ENCODE measurements at places on chromosomes 7 and 10. TPM values are rescaled to one million over a fixed set of nuclear protein-coding genes. Genes with fewer than 3 reads are reported as not detected.

ZNF282 gene
- total RNA-seq, result 16.7 TPM

SYT15 gene
- under 0.01 TPM for total RNA-seq

LRRTM3 gene
- not detected for total RNA-seq

FGFR2 gene
- 0.17 TPM for total RNA-seq

IFIT1 gene
- total RNA-seq, result 25.8 TPM

OR2A12 gene
- total RNA-seq, result not detected

CRCP gene
- 27.7 TPM for total RNA-seq

NXPH1 gene
- total RNA-seq, result not detected

ABLIM1 gene
- total RNA-seq, result 4.9 TPM

C7orf25 gene
- 8.8 TPM for total RNA-seq

VAX1 gene
- total RNA-seq, result not detected

INTS1 gene
- 22.9 TPM for total RNA-seq

SYPL1 gene
- 54.4 TPM for total RNA-seq

SFTPA1 gene
- total RNA-seq, result not detected

SPAG6 gene
- under 0.01 TPM for total RNA-seq

AMPH gene
- total RNA-seq, result 3.6 TPM

OPN1SW gene
- total RNA-seq, result not detected

TMEM196 gene
- total RNA-seq, result not detected

CABCOCO1 gene
- total RNA-seq, result 0.26 TPM

PTPRZ1 gene
- not detected for total RNA-seq

CLCN1 gene
- total RNA-seq, result under 0.01 TPM

CCZ1 gene
- total RNA-seq, result 35.7 TPM

SFRP4 gene
- total RNA-seq, result 54.2 TPM

CALN1 gene
- total RNA-seq, result not detected

MSMB gene
- not detected for total RNA-seq

CDC123 gene
- 138 TPM for total RNA-seq

NME8 gene
- not detected for total RNA-seq

ZNF804B gene
- not detected for total RNA-seq

AKR1B15 gene
- total RNA-seq, result not detected

GSTO2 gene
- total RNA-seq, result 2.1 TPM

SPDYE1 gene
- under 0.01 TPM for total RNA-seq

PDZD7 gene
- 1.3 TPM for total RNA-seq

SLC29A4 gene
- total RNA-seq, result 6.4 TPM

SNX10 gene
- under 0.01 TPM for total RNA-seq

SGCE gene
- total RNA-seq, result 93.2 TPM

GIMAP4 gene
- total RNA-seq, result not detected

IRF5 gene
- total RNA-seq, result 0.33 TPM
